ENCODE measurements at places on chromosomes 13 and 19.

GRCh38 chr13:113951246-113951999 is 22.5 kb downstream of the C13orf46 start:
- DNase-seq = peak; percentile 27

GRCh38 chr13:35699825-35700510 is 223.5 kb upstream of the MAB21L1 start:
- no peak for DNase-seq

- DNase-seq = no peak
Measured at GRCh38 chr13:109605846-109606245, 180.5 kb downstream of the IRS2 start.

DNA sequence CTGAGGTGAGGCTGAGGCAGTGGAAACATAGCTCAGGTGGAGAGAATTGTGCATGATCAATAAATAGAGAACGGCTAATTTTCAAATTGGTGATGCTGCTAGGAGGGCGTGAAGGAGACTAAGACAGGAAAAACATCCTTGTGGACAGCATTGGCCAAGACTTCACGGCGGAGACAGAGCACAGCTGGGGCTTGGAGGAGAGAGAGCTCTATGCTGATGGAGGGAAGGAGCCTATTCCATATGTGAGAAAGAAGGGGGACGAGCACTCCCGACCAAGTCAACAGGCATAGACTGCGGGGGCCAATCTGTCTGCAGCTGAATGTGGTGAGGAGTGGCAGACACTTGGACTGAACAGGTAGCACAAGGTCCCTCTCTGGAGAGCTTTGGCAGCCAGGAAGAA is 14.8 kb upstream of the SPATA13 start:
- DNase-seq = no peak

GRCh38 chr13:102763741-102764140 is 9.8 kb downstream of the TEX30 start:
- DNase-seq = no peak

DNA sequence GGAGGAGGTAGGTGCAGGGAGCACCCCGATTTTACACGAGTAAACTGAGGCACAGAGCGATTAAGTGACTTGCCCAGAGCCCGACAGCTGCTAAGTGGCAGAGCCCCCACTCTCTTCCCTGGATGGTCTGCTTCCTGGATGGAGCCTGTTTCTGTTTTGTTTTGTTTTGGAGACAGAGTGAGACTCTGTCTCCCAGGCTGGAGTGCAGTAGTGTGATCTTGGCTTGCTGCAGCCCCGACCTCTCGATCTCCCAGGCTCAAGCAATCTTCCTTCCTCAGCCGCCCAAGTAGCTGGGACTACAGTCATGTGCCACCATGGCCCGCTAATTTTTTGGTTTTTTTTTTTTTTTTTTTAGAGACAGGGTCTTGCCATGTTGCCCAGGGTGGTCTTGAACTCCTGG is 17.3 kb downstream of the BICRA start:
- no peak for DNase-seq

DNA sequence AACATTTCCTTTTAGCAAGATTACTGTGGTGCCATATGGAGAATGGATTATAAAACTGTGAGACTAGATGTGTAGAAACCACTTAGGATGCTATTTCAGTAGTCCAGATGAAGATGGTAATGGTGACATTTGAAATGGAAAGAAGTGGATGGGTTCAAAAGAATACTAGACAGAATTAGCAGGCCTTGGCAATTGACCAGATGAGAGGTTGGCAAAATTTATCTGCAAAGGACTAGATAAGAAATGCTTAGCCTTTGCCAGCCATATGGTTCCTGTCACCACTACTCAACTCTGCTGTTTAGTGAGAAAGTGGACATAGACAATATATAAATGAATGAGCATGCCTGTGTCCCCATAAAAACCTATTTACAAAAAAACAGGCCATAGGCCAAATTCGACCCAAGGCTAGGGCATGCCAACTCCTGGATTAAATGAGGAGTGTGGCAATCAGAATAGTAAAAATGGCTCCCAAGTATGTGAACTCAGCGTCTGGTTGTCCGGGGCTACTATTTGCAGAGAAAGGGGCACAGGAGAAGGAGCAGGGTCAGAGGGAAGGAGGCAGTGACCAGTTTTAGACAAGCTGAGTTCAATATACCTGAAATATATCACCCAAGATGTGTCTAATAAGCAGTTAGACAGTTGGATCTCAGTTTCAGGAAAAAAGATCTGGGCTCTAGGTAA is 98.4 kb downstream of the ENOX1 start:
- DNase-seq = no peak

GRCh38 chr13:63408331-63409189 is 1992.9 kb upstream of the PCDH20 start:
- no peak for DNase-seq

GRCh38 chr19:9407827-9408226 is 27.5 kb downstream of the ZNF266 start:
- DNase-seq = no peak

DNA sequence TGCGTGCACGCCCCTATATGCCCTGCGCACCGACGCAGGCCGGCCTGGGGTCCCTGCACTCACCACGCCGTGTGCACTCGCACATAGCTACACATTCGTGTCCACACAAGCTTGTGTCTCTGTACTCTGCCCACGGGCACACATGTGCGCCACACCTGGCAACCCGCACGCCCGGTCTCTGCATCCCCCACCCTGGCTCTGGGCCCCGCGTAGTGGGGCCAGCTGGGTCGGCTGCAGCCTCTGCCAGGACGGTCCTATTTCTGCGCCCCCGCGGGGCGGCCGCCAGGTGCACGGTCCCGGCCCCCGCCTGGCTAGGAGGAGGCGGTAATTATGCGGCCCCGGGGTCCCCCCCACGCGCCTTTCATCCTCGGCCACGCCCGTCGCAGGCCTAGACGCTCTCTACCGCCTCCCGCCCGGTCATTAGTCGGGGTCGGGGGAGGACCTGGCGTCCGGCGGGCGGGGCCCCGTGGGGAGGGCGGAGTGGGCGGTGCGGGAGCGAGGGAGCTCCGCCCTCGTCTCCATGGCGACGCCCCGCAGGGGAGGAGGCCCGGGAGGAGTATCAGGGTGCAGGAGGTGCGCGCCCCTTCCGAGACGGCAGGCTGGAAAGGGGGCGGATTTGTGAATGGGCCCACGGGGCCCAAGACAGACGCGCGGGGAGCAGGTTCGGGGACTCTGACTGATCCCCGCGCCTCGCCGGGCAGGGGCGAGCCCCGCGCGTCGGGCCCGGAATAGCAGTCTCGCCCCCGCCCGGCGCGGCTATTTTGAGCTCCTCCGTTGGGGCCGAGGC is 2.8 kb upstream of the CIRBP start:
- peak; percentile 65 for DNase-seq

DNA sequence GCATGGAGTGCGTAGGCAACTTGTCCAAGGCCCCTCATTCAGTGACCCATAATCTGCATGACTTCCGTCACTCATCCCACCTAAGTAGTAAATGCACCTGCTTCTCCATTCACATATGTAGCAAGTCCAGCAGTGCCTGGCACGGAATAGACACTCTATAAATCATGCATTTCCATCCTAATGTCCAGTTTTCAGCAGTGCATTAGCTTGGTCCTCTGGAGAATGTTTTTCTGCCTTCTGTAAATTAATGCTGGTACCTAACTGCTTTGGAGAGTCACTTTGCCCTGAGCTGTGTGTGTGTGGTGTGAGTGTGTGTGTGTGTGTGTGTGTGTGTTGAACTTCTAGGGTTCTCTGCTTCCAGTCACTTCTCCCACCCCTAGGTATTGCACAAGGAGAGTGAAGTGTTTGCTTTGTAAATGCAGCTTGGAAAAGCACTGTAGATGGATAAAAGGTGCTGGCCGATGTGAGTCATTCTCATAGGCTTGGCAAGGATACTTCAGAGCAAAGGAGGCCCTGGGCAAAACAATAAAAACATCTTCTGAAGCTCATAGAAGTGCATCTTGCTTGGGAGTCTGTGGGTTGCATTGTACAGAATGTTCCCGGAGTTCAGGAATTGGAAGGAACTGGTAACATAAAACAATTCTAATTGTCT is 181.8 kb downstream of the KATNAL1 start:
- no peak for DNase-seq

DNA sequence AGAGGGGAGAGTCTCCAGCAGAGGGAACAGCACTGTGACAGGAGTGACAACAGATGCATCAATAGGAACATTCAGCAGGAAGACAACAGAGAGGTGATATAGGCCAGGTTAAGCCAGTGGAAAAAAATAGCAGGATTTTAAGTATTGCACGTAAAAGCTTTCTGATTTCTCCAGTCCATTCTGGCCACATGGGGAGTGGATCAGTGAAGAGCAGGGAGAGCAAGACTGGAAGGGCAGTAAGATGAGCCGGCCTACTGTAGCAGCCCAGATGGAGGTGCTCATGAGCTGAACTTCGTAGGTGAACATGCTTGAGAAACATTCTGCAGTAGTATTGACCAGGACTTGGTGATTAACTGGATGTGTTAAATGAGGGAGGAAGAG is 1.7 kb downstream of the UTP14C start:
- DNase-seq = no peak

DNA sequence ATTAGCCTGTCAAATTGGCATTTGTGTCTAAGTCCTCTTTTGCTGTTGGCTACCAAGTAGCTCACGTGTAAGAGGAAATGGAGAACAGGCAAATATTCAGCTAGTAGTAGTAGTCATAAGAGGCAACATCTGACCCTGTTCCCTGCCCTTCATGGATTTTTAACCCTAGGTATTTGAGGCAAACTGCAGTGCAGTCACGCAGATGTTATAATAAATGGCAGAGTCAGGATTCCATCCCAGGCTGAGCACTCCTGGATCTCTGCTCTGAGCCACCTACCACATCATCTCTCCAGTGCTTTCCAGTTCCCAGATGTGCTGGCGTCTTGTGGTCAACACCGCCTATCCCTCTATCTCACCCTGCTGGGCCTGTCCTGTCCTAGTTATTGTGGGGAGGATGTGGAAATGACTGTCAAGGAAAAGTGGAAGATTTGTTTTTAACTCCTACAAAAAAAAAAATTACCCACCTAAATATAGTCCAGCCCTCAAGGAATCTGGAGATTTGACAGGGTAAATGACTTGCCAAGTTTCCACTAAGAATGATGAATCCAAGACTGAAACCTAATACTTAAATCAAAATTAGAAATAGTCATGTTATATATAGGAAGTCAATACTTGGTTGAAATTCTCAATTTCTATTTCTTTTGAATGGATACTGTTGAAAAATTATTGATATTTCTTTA is 322.9 kb downstream of the GPC6 start:
- no peak for DNase-seq

DNA sequence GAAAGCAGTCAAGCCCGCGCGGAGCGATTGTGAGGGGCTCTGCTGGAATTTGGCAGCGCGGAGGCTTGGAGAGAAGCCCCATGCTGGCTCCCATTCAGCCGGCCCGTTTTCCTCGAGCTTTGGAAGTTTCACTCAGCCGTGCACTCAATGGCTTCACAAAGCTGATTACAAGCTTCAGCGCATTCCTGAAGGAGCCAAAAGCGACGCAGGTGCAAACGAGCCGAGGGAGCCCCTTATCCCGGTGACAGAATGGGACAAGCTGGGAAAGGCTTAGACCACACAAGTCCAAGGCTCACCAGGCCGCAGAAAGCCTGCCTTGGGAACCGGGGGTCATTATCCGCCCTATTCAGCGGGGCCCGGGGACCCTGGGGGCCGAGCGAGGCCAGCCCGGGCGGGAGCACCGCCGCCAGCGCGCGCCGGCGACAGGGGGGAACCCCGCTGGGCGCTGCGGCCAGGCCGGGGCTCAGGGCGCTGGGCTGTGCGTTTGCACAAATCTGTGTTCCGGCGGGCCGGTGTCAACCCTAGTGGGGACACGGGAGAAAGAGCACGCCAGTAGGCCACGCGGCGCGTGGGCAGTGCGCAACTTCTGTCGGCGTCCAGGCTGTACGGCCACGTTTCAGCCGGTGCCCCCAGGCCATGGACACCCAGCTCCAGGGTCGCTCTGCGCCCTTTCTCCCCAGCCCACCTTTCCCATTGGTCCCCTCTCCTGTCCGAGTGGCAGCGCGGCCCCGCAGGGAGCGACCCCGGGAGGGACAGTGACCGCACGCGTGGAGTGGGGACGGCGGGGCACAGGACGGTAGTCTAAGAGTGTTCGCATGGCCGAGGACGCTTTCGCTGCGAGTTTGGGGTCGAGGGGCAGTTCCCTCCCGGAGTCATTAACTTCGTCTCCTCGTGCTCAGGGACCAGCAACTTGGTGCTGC is 37.3 kb downstream of the SOX1 start:
- DNase-seq = no peak

DNA sequence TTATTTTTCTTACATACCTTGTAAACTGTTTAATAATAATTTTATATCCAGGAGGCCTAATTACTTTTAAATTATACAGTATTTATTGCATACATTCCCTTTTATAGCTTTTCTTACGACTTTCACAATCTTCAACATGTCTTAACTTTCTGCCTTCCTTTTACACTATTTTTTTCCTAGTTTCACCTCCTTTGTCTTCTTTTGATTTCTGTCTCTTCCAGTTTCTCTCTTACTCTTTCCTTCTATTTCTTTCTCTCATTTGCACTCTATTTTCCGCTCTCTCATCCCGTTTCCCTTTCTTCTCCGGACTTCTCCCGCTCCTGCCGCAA is 11.5 kb downstream of the ZNF552 start:
- DNase-seq = no peak

DNA sequence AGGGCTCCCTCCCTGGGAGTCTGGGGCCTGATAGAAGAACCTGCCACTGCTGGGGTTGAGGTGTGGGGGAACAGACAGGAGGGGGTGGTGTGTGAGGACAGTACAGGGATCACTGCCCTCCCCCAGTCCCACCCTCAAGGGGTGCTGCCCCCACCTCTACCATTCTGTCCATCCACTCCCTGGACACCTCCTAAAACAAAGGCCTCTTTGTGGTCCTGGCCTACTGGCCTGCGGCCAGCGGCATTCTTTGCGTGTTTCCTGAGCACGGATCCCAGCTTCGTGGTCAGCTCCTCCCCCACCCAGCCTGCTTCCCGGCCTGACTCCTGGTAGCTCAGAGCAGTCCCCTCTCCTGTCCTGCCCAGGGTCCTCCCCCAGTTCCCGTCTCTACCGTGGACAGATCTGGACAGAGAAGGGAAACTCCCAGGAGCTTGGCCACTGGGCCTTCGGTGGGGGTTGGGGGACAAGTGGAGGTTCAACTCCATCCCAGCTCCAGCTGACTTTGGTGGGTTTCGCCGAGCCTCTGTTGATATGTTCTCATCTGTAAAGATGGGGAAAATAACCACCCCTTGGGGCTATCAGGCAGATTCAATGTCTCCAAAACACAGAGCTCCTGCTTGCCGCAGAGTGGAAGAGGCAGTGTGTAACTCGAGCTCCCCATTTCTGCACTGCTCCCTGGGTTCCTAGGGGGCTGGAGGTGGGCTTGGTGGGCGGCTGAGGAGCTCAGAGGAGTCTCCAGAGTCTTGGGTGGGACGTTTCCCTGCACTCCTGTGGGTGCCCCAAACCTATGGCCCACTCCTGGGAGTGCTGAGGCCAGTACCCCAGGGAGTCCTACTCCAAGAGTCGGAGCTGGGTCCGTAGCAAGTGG is 48.7 kb downstream of the LYL1 start:
- no peak for DNase-seq

DNA sequence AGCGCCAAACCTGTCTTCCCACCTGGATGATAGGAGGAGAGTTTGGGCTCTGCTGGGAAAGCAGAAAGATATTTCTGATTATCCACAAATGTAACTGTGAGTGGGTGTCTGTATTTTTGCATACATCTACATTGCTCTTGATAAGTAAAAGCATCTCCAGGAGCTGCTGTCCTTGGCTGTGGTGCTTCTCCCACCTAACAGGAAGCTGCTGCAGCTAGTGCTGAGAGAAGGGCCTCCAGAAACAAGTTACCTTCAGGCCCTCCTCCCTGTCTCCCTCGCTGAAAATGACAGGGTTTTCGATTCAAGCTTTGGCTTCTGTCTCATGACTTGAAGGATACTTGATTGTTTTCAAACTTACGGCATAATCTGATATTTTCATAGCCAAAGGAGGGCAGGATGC is 90.1 kb downstream of the FOXO1 start:
- no peak for DNase-seq

All from activated T-helper 1 cell treated with anti-CD3 and anti-CD28 coated beads, Interleukin-2, amount 50 U/mL, for 16 hours (primary cell).